ENCODE measurements at places on chromosomes 6 and 20.

DNA sequence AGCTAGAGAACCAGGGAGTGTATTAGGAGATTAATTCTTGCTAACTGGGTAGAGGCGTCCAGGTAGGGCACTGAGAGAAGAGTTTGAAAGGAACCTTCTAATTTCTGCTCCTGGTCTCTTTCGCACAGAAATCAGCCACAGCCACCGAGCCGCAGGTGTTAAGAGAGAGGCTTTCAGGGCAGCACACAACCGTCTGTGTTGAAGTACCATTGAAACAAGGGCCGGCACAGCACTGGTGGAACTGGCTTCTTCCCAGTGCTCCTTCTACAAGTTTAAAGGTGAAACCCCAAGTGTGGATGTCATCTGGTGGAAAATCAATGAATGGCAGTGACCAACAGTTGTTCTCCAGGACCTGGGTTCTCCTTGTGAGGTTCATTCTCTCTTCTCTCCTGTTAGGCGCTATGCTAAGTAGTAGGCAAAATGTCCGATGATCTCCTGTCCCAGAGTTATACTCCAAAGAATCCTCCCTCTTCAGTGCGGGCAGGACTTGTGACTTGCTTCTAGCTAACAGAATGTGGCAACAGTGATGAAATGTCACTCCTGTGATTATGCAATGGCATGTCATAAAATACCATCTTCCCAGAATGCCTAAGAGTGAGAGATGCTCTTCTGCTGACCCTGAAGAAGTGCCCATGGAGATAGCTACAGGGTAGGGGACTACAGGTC lies 15.0 kb upstream of the RIN2 start:
- no peak for DNase-seq

DNA sequence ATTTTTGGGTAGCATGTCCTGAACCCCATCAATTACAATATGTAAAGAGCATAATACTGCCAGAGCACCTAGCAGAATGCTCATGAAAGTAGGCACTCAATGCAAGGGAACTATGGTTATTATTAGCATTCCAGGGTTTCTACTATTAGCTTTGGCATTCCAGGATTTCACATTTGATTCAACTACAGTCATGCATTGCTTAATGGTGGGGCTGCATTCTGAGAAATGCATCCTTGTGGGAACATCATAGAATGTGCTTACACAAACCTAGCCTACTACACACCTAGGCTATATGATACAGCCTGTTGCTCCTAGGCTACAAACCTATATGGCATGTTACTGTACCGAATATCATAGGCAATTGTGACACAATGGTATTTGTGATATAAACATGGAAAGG lies 247.8 kb downstream of the CD83 start:
- peak; percentile 0 for DNase-seq

- DNase-seq = no peak
Observed at GRCh38 chr6:39281312-39281980, 32.8 kb downstream of the KCNK17 start.

GRCh38 chr6:159875194-159875593 lies 15.6 kb upstream of the MAS1 start:
- no peak for DNase-seq

- no peak for DNase-seq
Observed at GRCh38 chr6:44333942-44334341, 8.5 kb upstream of the SPATS1 start.

- DNase-seq = no peak
Observed at GRCh38 chr6:116017546-116018295, 43.0 kb downstream of the FRK start.

GRCh38 chr20:11777387-11778205 lies 140.1 kb upstream of the BTBD3 start:
- peak; percentile 33 for DNase-seq

DNA sequence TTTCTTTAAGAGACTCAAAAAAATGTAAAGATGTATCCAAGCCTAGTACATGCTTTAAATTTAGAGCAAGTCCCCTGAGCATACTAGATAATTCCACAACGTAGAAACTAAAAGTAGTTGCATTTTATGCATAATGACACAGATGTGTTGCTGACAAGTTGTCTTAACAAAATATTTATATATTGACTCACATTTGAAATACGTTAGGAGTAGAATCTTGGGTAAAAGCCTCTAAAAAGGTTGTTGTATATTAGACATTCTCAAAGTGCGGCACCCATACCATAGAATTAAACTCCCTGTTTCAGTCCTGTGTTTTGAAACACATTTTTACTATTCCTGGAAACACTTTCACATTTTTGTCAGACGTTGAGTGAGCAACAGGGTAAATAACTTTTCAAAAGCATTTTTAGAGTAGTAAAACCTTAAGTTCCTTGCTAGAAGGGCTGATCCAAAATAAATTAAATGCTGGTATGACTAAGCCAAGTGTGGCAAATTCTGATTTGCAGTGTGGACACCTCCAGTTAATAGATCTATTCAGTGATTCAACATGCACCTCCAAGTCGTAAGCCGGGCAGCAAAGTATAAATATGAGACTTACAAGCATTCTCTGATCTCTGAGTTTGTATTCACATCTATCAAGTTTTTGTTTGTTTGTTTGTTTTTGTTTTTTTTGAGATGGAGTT lies 97.5 kb downstream of the GMDS start:
- DNase-seq = peak; percentile 29

DNA sequence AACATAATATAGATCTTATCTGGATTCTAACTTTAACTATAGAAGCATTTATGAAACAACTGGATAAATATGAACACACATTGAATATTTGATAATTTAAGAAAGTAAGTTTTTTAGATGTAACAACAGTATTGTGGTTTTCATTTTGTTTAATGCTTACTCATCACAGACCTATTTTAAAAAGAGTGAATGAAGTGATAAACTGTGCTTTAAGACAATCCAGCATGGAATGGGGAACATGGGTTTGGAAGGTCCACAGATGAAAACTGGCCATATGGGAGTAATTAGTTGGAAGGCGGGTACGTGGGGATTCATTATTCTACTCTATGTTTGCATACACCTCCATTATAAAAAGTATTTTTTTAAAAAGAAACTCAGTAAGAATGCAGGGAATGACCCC lies 21.2 kb downstream of the EPB41L2 start:
- no peak for DNase-seq

DNA sequence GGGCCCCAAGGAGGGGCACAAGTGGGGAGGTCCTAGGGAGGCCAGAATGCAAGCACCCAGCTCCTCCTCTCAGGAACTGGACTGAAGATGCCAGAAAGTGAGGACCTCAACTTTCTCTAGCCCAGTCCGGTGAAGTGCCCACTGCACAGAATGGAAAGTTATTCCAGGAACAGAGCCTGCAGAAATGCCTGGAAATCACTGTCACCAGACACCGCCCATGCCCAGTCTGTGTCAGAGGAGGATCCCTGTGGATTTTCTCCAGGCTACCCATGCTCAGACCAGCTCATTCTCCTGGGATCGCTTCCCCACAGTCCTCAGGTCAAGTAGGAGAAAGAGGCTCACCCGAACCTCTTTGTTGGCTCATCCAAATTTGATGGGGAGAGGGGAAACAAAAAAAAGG lies 6.5 kb downstream of the PRPH2 start:
- no peak for DNase-seq

- DNase-seq = no peak
Observed at GRCh38 chr6:34512738-34513115, 43.4 kb downstream of the SPDEF start.

GRCh38 chr20:50471231-50471630 lies 39.0 kb upstream of the PTPN1 start:
- no peak for DNase-seq

DNA sequence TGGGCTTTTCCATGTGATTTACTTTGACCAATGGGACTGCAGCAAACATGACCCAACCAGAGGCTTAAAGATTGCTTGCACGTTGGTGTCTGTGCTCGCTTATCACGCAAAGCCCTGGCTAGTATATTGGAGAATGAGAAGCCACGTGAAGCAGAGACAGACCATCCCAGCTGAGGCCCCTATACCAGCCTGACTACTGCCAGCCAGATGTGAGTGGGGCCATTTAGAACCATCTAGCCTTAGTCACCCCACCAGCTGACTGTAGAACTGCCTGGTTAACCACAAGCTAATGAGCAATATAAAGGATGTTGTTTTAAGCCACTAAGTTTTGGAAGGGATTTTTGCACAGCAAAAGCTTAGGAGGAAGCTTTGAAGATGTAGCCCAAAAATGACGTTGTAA lies 74.5 kb downstream of the MACROD2 start:
- DNase-seq = no peak

DNA sequence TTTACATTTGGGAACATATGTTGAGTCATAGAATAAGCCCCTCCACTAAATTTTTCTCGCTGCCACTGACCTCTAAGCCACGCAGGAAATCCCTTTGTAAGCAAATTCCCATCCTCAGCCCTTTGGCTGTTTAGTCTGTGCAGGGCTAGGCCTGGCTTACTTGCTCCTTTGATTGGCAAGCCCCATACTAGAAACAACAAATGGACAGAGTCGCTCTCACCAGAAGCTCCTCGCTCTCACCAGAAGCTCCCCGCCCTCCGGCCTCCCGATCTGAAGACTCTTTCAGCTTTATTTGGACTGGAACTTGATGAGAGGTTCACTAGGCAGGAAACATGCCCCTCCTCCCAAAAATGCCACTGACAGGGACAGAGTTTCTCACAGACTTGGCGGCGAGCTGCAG lies 149.2 kb upstream of the EXOC2 start:
- no peak for DNase-seq

- DNase-seq = no peak
Observed at GRCh38 chr6:152453421-152453820, 183.7 kb downstream of the SYNE1 start.

GRCh38 chr20:36754656-36755222 lies 8.8 kb upstream of the NDRG3 start:
- peak; percentile 10 for DNase-seq

DNA sequence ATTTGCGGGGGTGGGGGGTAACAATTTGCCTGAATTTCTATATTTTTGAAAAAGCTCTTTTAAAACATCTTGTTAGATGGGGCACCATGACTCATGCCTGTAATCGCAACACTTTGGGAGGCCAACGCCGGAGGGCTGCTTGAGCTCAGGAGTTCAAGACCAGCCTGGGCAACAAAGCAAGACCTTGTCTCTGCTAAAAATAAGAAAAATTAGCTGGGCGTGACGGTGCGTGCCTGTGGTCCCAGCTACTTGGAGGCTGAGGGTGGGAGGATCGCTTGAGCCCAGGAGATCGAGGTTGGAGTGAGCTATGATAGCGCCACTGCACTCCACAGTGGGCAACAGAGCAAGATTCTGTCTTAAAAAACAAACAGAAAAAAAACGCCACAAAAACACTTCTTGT lies 41.5 kb upstream of the TIAM2 start:
- no peak for DNase-seq

DNA sequence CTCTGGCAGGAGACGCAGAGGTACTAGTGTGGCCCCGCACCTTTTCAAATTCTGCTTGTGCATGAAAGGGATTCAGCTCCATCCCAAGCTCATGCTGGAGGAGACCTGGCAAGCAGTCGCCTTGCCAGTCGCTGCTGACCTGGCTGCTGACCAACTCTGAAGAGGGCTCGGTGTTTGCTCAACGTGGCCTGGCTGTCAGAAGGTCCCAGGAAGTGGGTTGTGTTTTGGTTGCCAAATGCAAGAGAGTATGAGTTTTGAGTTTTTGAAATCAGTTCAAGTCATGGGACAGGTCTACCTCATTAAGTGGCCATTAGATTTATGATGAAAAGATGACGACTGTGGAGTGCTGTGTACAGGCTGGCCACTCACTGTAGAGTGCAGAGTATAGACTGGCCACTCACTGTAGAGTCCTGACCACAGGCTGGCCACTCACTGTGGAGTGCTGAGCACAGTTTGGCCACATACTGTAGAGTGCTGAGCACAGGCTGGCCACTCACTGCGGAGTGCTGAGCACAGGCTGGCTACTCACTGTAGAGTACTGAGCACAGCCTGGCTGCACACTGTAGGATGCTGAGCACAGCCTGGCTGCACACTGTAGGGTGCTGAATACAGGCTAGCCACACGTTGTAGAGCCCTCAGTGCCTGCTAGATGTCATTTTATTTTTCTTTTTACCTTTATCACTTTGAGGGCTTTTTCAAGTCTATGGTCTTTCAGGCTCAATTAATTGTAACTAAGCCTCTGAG lies 193.9 kb downstream of the ZNF217 start:
- no peak for DNase-seq

- DNase-seq = no peak
Observed at GRCh38 chr6:22921828-22922227, 352.5 kb downstream of the HDGFL1 start.

- no peak for DNase-seq
Observed at GRCh38 chr6:77857421-77857820, 204.6 kb downstream of the MEI4 start.

- DNase-seq = no peak
Observed at GRCh38 chr20:25005220-25005619, 12.7 kb upstream of the APMAP start.

- no peak for DNase-seq
Observed at GRCh38 chr6:29757282-29757681, 34.0 kb downstream of the HLA-F start.

- DNase-seq = no peak
Observed at GRCh38 chr6:147156799-147157382, 47.3 kb upstream of the STXBP5 start.

DNA sequence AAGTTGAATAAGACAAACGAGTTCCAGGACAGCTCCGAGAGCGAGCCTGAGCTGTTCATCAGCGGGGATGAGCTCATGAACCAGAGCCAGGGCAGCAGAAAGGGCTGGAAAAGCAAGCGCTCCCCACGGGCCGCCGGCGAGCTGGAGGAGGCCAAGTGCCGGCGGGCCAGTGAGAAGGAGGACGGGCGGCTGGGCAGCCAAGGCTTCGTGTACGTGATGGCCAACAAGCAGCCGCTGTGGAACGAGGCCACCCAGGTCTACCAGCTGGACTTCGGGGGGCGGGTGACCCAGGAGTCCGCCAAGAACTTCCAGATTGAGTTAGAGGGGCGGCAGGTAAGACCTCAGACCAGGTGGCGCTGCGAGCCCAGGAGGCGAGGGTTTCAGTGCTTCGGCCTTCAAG lies 56.0 kb upstream of the TMEM181 start:
- DNase-seq = no peak

DNA sequence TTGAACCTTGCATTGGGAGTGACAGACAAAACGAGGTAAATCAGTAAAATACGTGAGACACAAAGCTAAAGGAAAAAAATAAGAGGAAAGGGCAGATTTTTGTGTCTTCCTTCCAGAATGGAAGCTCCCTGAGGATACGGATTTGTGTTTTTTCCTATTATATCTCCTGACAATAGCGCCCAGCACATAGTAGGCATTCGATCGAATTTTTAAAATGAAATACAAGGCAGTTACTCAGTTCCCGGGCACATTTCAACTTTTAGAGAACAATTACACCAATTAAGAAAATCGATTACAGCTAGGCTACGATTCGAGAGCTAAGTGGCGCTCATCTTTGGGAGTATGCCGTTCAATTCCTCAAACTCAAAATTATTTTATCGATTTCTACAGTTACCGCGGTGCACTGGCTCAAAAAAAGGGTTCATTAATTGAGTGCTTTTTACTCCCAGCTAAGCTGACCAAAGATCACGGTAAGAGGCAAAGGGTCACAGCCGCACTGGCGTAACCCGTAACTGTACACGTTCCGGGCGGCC lies 443 bp downstream of the RMND1 start:
- DNase-seq = no peak

- DNase-seq = no peak
Observed at GRCh38 chr6:12034837-12035236, 22.7 kb downstream of the HIVEP1 start.

GRCh38 chr6:15470746-15471145 lies 192.1 kb downstream of the DTNBP1 start:
- DNase-seq = no peak

Data from AG04449 (cell line).